Glomerular endothelial cell (primary cell): ENCODE measurements at places on chromosomes 13 and 19.
A peak's percentile ranks its signal among the peaks of the same experiment; 100 is the strongest.

- DNase-seq, result no peak
Measured at GRCh38 chr13:39599012-39599411, 4.0 kb downstream of the LHFPL6 start.

GRCh38 chr13:28046981-28047380, 53.4 kb downstream of the FLT3 start:
- no peak for DNase-seq

- no peak for DNase-seq
Measured at GRCh38 chr13:89930861-89931260, 1416.6 kb upstream of the MIR17HG start.

- DNase-seq, result no peak
Measured at GRCh38 chr19:10870501-10870954, 825 bp upstream of the CARM1 start.

GRCh38 chr19:54266133-54266532, 9.1 kb upstream of the LILRB5 start:
- DNase-seq, result peak; percentile 42
